ENCODE measurements at places on chromosomes 12 and 14.
A peak's percentile ranks its signal among the peaks of the same experiment; 100 is the strongest.

- DNase-seq = no peak
Observed at GRCh38 chr14:75823334-75823733, 158.5 kb downstream of the TGFB3 start.

DNA sequence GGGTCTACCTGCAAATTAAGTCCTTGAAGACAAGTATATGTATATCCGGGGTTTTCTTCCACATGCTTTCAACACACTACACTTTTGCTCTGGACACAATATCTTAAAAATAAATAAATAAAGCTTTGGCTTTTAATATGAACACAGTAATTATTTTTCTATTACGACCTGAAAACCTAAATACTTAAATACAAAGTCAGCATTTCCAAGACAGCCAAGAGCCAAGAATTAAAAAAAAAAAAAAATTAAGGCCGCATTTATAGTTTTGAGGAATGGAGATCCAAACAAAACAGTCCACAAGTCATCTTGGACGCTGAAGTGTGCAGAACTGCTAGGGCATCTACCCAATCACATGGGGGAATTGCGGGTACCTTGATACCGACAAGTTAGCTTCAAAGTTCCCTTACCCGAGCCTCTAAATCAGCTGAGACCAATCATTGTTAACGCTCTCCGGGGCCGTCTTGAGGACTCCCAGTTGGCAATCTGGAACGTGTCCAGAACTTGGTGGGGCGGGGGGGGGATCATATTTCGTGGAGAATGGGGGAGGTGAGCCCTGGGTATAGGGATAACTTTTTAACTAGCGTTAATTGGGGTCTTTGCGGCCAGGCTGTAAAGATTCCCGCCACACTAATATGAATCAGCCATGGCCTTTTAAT, 731 bp upstream of the PCNX4 start:
- no peak for DNase-seq

- no peak for DNase-seq
Observed at GRCh38 chr14:22668417-22668816, 24.3 kb upstream of the OR6J1 start.

DNA sequence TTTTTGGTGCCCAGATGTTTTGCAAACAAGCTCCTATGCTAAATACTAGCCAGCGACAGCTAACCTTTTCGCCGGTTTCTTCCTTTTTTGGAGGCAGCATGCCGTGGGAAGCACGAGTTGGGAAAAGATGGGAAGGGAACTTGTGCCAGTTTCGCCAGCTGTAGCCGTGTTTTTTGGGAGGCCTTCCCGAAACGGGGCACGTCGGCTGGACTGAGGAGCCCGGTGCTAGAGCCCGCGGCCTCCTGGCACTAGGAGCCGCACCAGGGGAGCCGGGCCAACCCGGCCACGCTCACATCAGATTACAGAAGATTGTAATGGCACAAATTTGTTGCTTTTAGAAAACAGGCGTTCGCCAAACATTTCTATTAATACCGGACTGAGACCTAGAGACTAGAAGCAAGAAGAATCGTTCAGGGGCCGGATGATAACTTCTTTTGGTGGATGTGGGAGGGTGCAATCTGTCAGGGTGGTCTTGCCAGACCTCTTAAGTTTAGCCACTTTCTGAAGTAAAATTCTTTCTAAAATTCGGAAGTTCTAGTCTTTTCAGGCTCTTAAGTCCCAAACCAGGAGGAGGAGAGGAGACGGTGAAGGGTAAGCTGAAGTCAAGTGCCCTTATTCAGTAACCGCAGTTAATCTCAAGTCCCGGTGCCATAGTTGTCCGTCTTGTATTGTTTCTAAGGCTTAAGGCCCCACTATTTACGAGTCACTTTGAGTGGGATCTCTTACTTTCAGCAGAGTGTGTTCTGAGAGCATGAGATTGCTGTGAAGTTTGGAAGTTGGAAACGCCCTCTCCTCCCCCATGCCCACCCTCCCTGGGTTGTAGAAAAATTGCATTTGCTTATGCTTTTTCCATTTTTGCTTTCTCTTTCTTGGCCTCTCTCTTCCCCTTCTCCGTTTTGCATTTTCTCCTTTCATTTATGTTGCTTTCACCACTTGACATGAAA, 1.3 kb downstream of the RASSF3 start:
- DNase-seq = no peak

DNA sequence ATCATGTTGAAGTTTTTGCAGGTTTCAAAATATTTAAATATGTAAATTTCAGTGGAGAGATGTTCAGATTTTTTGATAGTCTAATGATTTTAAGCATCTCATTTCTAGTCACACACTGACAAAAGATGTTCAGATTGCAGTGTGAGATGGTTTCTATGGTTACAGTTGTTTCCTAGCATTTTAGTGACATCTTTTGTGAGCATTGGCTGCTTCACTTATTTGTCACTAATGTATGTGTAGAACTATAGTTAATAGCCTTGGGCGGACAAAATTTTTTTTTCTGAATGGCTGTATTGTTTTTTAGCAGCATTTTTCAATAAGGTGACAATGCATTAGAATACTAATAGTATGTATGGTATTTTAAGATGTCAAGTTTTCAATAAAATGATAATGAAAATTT, 315.6 kb upstream of the PRKD1 start:
- no peak for DNase-seq

DNA sequence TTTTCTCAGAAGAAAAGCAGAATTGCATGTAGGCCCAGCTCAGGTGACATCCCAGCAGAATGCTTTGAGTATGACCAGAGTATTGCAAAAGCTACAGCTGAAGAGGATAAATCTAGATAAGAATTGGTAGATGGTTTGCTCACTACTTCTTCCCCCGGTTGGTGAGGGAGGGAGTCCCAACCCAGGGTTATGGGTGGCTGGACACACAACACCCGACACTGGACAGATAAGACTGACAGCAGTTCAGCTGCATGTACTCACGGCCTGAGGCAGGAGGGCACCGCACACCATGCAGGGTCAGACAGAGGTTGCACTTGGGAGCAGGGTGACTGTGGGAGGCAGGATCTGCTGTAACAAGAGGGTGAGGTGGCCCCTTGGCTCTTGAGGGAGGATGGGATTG, 1.7 kb upstream of the CLEC4C start:
- no peak for DNase-seq

GRCh38 chr12:14261861-14262260, 103.6 kb upstream of the ATF7IP start:
- DNase-seq = no peak

DNA sequence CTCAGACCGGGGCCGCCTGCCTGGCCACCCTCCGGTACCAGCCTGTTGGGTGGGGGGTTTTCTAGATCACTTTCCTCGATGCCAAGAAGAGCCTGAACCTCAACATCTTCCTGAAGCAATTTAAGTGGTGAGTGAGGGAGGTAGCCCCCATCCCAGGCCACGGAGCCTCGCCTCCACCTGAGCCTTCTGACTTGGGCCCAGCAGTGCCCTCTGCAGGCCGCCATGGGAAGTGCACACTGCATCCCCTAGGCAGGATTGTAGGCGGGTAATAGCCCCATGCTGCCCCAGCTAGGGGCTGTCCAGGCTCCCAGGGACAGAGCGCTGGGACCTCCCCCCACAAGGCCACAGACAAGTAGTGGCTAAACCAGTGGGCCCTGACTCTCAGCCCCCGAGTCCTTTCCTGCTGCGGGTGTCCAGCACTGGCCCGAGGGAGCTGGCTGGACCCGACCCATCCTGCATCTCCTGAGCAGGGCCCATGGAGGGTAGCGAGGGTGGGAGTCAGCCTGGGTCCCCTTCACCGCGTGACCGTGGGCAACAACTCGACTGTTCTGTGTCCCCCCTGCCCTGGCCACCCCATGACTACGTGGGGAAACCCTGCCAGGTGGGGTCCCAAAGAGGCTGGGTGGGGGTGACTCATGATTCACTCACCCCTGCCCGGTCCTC, 15.3 kb upstream of the ADSS1 start:
- peak; percentile 25 for DNase-seq

DNA sequence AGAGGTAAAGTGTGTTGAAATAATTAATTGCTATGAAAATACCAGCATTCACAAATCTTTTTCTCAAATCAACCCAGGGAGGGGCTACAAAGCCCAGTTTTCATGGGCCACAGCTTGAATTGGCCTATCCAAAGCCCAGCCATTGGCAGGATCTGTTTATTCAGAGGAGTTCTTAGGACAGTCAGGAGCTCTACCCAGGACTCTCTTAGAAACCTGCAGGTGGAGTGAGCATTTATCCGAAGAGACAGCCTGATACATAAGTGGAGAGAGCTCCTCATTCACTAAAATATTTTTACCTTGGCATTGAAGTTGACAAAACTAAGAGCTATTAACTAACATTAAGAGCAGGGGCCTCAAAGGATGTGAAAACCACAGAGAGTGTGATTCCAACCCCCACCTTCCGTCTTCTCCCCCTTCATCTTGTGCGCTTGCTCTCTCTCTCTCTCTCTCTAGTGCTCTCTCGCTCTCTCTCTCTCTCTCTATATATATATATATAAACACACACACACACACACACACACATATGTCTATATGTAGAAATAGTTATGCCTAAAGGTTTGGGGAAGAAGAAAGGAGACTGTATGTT, 315.5 kb downstream of the SNAPC1 start:
- no peak for DNase-seq

- no peak for DNase-seq
Observed at GRCh38 chr12:58532855-58533608, 387.3 kb downstream of the LRIG3 start.

GRCh38 chr12:131965073-131965472, 15.3 kb downstream of the EP400 start:
- no peak for DNase-seq

DNA sequence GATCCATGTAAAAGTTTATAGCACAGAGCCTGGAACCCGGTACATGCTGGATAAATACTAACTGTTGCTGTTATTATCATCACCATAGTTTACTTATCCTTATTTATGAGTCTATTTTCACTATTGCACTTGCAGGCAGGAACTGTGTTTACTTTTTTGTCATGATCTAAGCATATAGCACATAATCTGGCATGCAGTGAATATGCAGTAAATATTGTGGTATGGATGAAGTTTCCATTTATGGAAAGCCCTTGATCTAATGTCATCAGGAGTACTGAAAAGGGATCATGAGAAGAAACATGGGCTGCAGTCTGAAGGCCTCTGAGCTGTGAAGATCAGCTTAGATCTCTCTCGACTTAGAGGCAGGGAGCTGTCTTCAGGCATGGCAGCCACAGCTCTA, 91.6 kb downstream of the KCNK13 start:
- no peak for DNase-seq

- no peak for DNase-seq
Observed at GRCh38 chr14:30331030-30331429, 227.9 kb upstream of the G2E3 start.

DNA sequence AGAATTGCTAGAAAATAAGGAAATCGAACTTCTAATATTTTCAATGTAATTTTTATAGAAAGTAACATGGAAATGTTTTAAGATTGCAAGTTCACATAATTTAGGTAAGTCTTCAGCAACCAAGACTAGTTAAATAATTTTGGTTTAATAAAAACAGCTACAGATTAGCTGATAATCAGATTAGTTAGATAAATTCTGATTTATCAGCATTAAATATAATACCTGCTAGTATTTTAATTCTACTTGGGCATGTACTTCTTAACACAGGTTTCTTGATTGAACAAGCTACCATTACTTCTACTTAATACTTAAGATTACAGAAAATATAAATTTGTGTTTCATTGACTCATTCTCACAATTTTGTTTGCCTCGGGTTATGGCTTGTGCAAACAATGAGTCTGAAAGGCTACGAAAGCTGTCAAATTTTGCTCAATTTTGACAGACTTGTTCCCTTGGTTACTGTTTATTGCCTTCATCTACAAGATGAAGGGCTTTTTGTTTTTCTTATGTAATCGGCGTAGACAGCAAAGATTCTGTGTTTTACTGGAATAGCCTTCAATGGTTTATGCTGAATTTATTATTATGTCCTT, 116.1 kb upstream of the NUDT4 start:
- no peak for DNase-seq

GRCh38 chr14:76203086-76204001, 51.6 kb downstream of the GPATCH2L start:
- DNase-seq = peak; percentile 31

- no peak for DNase-seq
Observed at GRCh38 chr14:32727832-32728231, 210.8 kb upstream of the NPAS3 start.

DNA sequence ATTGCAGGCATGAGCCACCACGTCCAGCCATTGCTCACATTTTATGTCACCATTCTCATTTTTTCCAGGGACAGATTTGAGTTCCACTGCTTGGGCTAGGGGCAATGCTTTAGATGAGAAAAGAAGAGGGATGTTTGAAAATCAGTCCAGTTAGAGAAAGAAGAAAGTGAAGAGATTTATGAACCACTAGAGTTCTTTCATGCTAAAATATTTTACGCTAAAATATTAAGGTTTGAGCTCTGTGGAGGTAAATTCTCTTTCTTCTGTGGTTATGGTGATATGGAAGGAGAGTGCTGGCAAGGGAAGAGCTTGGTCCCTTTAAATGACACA, 21.5 kb downstream of the CFL2 start:
- no peak for DNase-seq

- DNase-seq = no peak
Observed at GRCh38 chr14:37968664-37969240, 239.0 kb upstream of the SSTR1 start.

DNA sequence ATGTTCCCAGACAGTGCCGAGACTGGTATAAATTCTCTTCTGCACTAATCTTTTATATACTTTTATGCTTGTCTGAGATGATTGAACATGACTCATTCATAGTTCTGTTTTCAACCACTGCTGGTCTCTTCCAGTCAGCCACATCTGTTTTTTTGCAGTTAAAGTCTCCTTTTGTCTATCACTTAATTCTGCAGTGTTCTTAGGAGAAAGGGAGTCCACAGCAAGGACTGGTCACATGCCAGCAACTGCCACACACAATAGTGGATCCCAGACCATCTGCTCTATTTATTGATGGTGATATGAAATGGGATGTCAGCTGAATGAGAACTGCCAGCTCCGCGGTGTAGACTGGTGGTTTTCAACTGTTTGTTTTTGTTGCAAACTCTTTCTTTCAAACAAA, 379.8 kb downstream of the MED13L start:
- DNase-seq = no peak

GRCh38 chr12:130768120-130768519, 52.0 kb upstream of the RIMBP2 start:
- no peak for DNase-seq

DNA sequence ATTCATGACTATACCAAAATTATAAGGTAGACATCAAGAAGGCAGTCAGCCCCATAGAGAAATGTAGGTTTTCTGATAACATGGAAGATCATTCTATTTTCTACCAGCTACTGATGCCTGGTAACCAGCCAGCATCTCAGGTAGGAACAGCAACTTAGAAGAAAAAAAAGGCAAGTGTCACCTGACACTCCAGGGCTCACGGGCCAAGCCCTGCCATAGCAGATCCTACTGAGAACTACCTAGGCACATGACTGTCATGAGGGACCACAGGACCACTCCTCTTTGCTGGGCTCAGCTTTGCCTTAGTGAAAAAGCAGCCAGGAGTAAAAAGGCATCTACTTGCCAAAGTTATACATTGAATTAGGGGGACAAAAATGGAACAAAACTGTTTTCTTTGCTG, 33.4 kb downstream of the CORO1C start:
- DNase-seq = no peak

DNA sequence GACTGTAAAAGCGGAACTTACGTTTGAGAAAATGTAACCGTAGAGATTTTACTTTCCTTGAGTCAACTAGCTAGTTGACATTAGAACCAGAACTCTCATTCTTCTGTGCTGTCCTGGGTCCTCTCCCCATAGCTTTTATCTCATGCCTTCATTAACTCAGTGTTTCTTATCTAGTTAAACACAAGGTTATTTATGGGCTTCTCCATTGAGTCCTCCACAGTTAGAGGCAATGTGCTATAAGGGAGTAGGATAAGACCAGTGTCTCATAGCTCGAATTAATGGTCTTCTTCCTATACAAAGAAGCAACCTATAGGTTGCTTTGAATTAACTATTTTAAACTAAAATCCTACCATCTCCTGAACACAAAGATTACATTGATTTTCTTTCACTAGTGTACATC, 129.8 kb downstream of the ACSS3 start:
- no peak for DNase-seq
